Dorsolateral prefrontal cortex (tissue), 122 donors: ENCODE measurements at places on chromosomes 13 and 19.

DNA sequence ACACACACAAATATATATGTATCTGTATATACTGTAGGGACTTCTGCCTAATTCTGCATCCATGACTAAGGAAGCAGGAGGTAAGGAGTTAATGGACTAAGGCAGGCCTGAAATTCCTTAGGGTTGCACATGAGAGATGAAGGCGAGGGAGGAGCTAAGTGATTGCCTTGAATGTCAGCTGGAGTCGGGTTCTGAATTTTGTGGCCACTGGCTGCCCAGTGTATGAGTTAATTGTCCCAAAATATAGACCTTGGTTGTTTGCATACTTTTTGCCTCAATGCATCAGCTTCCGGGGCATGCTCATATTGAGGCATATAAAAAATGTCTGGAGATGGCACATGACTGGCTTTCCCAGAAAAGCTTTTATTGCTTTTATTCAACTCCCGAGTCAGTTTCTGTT lies 245.5 kb downstream of the TDRD3 start:
- no peak for DNase-seq

DNA sequence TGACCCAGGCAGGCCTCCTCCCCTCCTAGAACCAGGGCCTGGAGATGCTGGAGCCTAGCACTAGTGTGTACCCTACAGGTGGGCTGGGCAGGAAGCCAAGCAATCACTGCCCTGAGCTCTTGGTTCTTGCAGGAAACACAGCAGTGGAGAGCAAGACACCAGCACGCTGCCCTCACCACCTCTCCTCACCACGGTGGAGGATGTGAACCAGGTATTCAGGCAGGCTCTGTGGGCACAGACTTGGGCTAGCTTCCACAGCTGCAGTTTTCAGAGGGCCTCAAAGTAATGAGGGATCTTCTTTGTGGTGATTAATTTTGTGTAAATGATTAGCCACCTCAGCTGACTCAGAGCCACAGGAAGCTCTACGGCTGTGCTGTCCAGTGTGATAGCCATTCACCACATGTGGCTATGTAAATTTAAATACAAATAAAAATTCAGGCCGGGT lies 13.6 kb upstream of the GPI start:
- DNase-seq: no peak

DNA sequence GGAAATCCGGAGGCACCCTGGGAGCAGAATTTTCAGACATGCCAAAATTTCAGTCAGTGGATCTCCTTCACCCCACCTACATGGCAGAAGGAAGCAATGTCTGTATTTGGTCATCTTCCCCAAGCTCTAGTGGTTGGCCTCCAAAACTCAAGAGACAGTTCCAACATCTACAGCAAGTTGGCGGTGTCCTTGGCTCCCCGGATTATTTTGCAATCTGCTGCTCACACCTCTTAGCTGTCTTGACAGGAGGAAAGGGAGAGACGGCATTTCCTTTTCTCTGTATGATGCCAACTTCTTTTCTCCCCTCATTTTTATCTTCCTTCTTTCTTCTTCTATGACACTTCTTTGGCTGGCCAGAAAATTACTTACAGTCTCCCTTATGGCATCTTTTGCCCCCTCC lies 159.9 kb downstream of the SUCLA2 start:
- DNase-seq: peak; percentile 47

- peak; percentile 56 for DNase-seq
These were observed 27.5 kb upstream of the SERPINE3 start for GRCh38 chr13:51311957-51312520.

GRCh38 chr19:38569368-38569983 lies 48.3 kb downstream of the MAP4K1 start:
- no peak for DNase-seq

- DNase-seq: no peak
These were observed 27.4 kb upstream of the GPR12 start for GRCh38 chr13:26787961-26788360.

GRCh38 chr13:37652596-37652995 lies 54.0 kb upstream of the POSTN start:
- DNase-seq: no peak

GRCh38 chr19:54183431-54183830 lies 5.9 kb downstream of the MBOAT7 start:
- DNase-seq: no peak

DNA sequence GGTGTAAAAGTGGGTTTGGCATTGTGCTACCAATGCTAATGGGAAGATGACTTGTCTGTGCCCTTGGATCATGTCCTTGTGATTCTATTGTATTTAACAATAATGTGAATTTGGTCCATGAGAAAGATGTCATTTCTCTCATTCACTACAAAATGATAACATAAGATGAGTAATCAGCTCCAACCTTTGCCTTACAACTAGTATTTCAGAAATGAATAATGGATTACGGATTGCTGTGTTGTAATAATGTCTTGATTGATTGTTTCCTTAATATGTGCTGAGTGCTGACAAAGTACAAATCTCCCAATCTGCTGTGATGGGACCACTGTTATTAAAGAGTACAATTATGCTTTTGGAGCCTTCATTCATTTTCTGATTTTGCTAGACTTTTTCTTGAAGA lies 375.0 kb downstream of the PCDH9 start:
- DNase-seq: no peak
